ENCODE measurements at places on chromosomes 1 and 21. TPM values are rescaled to one million over a fixed set of nuclear protein-coding genes. Genes with fewer than 3 reads are reported as not detected.

DNA sequence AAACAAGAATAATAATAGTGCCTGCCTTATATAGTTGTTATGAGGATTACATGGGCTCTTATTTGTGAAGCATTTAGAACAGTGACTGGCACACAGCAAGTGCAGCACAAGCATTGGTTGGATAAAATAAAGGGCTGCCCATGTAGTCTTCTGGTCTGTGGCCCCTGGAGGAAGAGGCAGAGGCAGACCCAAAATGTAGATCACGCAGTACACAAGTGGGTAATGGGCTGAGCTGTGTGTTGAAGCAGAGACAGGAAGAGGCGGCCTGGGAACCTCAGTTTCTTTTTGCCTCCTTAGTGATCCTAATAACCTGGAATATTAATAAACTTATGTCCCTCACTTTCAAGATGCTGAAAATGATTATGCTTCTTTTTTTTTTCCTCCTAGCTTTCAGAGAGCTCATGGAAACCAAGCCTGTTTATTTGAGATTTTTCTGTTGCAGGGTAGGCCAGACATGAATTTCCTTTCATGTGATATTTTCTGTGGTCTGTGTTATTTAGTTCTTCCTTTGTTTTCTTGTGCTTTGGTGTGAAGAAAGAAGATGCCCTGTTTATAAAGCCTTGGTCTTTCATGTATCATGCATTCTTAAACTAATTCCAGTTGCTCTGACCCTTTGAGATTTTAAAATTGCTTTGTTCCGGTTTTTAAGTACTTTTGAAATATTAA is 42.5 kb downstream of the LRRC8D start:
- H3K27me3 ChIP-seq: no peaks in the 10 kb centered on the region
- no peak for DNase-seq
- H3K4me1 ChIP-seq: peaks cover 20% of the 10 kb centered on the region
- H3K36me3 ChIP-seq: peaks cover 8% of the 10 kb centered on the region
- no peak overlapping the region for H3K27ac ChIP-seq
- H3K4me3 ChIP-seq: no peak overlapping the region

NMNAT2 gene
- 1.00 TPM for polyA plus RNA-seq

MAP1LC3C gene
- 0.29 TPM for polyA plus RNA-seq

GJA8 gene
- polyA plus RNA-seq: not detected

DNA sequence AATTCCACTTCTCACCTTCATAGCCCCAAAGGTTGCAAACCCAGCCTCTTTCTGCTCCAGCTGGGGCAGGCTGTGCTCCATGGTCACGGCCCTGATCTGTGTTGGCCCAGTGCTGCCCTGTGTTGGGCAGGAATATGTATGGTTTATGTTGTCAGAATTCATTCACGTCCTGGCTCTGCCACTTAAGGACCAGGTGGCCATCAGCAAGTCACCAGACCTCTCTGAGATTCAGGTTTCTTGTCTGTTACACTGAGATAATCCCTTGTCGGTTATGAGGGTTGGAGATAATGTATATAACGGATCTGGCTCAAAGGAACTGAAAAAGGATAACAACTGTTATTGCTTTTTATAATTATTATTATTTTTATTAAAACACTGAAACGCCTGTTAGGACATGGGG is 39.1 kb upstream of the SELENON start:
- H3K36me3 ChIP-seq: no peaks in the 10 kb centered on the region
- DNase-seq: no peak
- peaks cover 2% of the 10 kb centered on the region for H3K27me3 ChIP-seq
- H3K4me3 ChIP-seq: no peak overlapping the region

DNA sequence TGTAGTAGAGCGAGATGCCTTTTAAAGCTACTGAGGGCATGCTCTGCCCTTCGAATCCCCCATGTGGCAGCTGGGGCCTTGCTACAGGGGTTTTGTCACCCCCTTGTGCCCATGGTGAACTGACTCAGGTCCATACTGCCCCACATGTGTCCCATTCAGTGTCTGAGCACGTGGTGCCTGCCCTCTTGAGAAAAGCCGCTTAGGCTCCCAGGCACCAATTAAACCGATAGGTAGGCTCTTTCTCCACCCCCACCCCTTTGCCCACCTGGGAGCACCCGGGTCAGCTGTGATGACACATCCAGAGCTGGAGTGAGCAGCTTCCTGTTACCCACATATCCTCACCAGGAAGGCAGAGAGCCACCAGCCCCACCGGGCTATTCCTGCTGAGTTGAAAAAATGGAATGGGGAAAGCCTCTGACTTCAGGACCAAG is 30.5 kb downstream of the TMCC2 start:
- no peaks in the 10 kb centered on the region for H3K27me3 ChIP-seq
- DNase-seq: no peak
- no peak overlapping the region for H3K27ac ChIP-seq
- H3K4me3 ChIP-seq: no peak overlapping the region

CA6 gene
- polyA plus RNA-seq: 0.03 TPM

NUAK2 gene
- 4.2 TPM for polyA plus RNA-seq

DNA sequence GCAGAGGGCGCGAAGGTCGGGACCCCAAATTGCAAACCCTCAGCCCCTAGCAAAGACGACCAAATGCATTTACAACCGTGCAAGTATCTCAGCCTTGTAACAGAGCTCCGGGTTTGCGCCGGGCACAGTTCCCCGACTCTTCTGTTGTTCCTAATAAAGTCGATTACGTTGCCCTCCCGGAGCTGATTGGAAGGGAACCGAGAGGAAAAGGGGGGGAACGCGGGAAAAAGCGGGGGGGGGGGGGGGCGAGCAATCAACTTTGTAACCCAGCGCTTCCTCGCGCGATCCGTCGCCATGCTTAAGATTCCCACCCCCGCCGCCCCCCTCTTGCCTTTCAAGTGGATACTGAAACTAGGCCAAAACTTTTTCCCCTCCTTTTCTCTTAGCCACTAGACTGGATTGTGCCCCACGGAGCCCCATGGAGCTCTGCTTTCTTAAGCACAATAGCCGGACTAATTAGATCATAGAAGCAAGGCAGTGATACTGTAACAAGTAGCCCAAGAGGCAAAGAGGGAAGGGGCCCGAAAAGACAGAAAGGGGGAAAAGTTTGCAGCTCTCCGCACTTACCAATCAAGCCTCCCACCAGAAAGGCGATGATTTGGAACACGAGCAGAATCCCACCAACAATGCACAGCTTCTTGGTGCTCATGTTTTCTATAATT is 565 bp downstream of the WLS start:
- H3K27ac ChIP-seq: peak overlapping the region; percentile 87
- no peaks in the 10 kb centered on the region for H3K27me3 ChIP-seq
- peak; percentile 94 for DNase-seq
- no peaks in the 10 kb centered on the region for H3K4me1 ChIP-seq

- no peak for DNase-seq
- H3K27me3 ChIP-seq: no peaks in the 10 kb centered on the region
- H3K27ac ChIP-seq: no peak overlapping the region
- no peak overlapping the region for H3K4me3 ChIP-seq
- H3K4me1 ChIP-seq: no peaks in the 10 kb centered on the region
- H3K36me3 ChIP-seq: no peaks in the 10 kb centered on the region
These were observed 381.2 kb upstream of the DUSP10 start for GRCh38 chr1:222123111-222123510.

- peak overlapping the region; percentile 95 for H3K27ac ChIP-seq
- no peaks in the 10 kb centered on the region for H3K27me3 ChIP-seq
- H3K36me3 ChIP-seq: peaks cover 5% of the 10 kb centered on the region
- peaks cover 49% of the 10 kb centered on the region for H3K4me1 ChIP-seq
These were observed 371 bp downstream of the ARID1A start for GRCh38 chr1:26696119-26696653.

- peak overlapping the region; percentile 81 for H3K27ac ChIP-seq
- no peak overlapping the region for H3K4me3 ChIP-seq
These were observed 777.3 kb downstream of the LTN1 start for GRCh38 chr21:28215214-28215954.

- no peak overlapping the region for H3K4me3 ChIP-seq
- no peak for DNase-seq
- no peak overlapping the region for H3K27ac ChIP-seq
- H3K4me1 ChIP-seq: peaks cover 5% of the 10 kb centered on the region
- H3K36me3 ChIP-seq: no peaks in the 10 kb centered on the region
These were observed 135.1 kb upstream of the MAGI3 start for GRCh38 chr1:113255038-113255719.

GRCh38 chr21:37380349-37381323 is 14.1 kb downstream of the DYRK1A start:
- DNase-seq: no peak
- peaks cover 3% of the 10 kb centered on the region for H3K36me3 ChIP-seq
- peaks cover 3% of the 10 kb centered on the region for H3K4me1 ChIP-seq
- no peaks in the 10 kb centered on the region for H3K27me3 ChIP-seq
- H3K27ac ChIP-seq: peak overlapping the region; percentile 10

DNA sequence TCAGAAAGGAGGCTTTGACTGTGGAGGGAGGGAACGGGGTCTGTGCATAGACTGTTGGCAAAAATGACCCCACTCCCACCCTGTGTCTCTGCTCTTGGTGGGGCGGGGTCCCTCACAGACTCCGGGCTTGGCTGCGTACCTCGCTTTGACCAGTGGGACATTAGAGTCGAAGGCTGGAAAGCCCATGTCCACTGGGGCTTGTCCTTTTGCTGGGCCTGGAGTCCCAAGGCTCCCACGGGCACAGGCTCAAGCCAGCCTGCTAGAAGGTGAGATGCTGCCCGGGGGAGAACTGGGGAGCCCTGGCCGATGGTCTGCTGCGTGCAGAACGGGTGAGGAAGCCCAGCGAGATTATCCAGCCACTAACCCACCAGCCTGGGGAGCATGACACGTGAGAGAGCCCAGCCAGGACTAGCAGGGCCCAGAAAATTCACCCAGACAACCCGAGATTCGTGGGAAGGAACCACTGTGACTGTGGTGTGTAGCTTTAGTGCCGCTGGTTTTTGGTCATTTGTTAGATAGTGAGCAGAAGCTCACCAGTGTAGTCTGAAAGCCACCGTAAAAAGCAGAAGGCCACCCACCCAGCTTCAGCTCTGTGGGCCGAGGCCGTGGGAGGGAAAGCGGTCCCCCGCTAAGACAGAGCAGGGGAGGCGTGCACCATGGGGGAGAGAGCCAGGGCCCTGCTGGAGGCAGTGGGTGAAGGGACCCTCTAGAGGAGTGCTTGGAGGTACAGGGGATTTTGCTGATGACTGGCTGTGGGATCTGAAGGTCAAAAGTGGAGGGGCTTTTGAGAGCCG is 78.3 kb upstream of the C1orf174 start:
- peaks cover 8% of the 10 kb centered on the region for H3K4me1 ChIP-seq
- no peaks in the 10 kb centered on the region for H3K27me3 ChIP-seq
- H3K36me3 ChIP-seq: no peaks in the 10 kb centered on the region
- H3K27ac ChIP-seq: no peak overlapping the region
- H3K4me3 ChIP-seq: no peak overlapping the region
- DNase-seq: no peak

All from lung (tissue), 17 donors.